ENCODE measurements at places on chromosomes 5 and 9. TPM values are rescaled to one million over a fixed set of nuclear protein-coding genes. Genes with fewer than 3 reads are reported as not detected.

DNA sequence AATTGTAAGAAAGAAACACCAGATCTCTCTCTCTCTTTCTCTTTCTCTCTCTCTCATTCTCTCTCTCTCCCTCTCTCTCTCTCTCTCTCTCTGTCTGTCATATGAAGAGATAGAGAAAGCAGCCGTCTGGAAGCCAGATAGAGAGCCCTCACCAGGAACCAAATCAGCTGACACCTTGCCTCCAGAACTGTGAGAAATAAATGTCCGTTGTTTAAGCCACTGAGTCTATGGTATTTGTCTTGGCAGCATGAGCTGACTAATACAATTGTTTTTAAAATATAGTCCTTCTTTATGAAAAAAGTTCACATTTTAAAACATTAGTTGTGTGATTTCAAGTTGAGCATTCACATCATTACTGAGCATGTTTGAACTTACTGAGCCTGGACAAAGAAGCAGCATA, 275.6 kb downstream of the CETN3 start:
- no peak overlapping the region for H3K4me3 ChIP-seq
- no peak for DNase-seq
- no peaks in the 10 kb centered on the region for H3K27me3 ChIP-seq
- no peaks in the 10 kb centered on the region for H3K4me1 ChIP-seq
- H3K36me3 ChIP-seq = no peaks in the 10 kb centered on the region

DNA sequence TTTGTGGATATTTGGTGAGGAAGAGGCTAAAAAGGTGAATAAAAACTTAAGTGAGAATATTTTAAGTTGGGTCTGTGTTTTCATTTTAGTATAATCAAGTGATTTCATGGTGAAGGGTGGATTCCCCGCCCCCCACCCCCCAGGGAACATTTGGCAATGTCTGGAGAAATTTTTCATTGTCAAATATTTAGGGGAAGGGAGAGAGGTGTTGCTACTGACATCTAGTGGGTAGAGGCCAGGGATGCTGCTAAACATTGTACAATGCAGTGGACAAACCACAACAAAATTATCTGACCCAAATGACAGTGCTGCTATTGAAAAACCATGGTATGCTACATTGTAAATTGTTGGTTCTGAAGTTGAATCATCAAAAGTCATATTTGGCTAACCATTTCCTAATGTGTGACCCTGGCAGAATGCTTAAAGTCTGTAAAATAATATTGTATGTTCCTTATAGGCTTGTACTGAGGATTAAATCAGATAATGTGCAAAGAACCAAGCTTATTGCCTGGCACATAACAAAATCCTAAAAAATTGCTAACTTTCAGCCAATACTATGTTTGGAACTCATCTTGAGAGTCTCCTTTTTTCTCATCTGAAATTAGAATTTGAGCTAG, 5.6 kb downstream of the C5orf24 start:
- H3K4me3 ChIP-seq = no peak overlapping the region
- H3K4me1 ChIP-seq = peaks cover 52% of the 10 kb centered on the region
- no peak for DNase-seq
- no peaks in the 10 kb centered on the region for H3K27me3 ChIP-seq

GRCh38 chr5:163993126-163993525, 487.7 kb downstream of the MAT2B start:
- DNase-seq = no peak
- no peak overlapping the region for H3K4me3 ChIP-seq
- no peaks in the 10 kb centered on the region for H3K36me3 ChIP-seq
- no peak overlapping the region for H3K27ac ChIP-seq

The ANKRD31 gene
- 0.18 TPM for total RNA-seq

- H3K4me1 ChIP-seq = no peaks in the 10 kb centered on the region
- no peaks in the 10 kb centered on the region for H3K36me3 ChIP-seq
Measured at GRCh38 chr9:23036416-23036815, 589.8 kb downstream of the DMRTA1 start.

DNA sequence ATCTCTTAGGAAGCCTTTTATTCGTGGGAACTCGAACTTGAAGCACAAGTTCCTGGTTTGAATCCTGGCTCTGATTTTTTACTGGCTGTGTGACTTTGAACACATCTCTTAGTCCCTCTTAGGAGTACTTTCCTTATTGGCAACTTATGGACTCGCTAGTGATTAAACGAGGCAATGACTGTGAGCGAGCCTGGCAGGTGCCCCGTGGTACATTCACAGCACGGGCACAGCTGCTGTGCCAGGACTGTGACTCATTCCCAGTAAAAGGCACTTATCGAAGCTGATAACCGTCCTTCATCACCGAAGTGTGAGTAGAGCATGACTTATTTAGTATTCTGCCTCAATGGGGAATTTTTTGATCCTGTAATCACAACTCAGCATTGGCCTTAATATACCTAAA, 22.7 kb downstream of the CFAP90 start:
- no peaks in the 10 kb centered on the region for H3K4me1 ChIP-seq
- DNase-seq = no peak
- H3K27ac ChIP-seq = no peak overlapping the region

DNA sequence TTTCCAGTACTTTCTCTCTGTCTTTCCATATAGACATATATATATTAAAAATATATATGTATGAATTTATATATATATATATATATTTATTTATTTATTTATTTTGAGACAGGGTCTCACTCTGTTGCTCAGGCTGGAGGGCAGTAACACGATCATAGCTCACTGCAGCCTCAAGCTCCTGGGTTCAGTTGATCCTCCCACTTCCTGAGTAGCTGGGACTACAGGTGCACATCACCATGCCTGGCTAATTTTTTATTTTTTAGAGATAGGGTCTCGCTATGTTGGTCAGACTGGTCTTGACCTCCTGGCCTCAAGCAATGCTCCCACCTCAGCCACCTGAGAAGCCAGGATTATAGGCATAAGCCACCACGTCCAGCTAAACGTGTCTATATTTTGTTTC, 210.1 kb downstream of the CD180 start:
- H3K4me1 ChIP-seq = no peaks in the 10 kb centered on the region
- no peak overlapping the region for H3K4me3 ChIP-seq
- H3K27me3 ChIP-seq = peaks cover 4% of the 10 kb centered on the region
- H3K27ac ChIP-seq = no peak overlapping the region

The OBP2B gene
- not detected for total RNA-seq

GRCh38 chr5:150428106-150428876, 15.6 kb upstream of the CD74 start:
- H3K4me3 ChIP-seq = no peak overlapping the region
- H3K4me1 ChIP-seq = no peaks in the 10 kb centered on the region
- H3K27me3 ChIP-seq = peaks cover 7% of the 10 kb centered on the region
- no peak for DNase-seq

GRCh38 chr9:4794691-4795090, 1.9 kb downstream of the RCL1 start:
- DNase-seq = no peak
- H3K4me3 ChIP-seq = peak overlapping the region; percentile 94
- H3K36me3 ChIP-seq = peaks cover 4% of the 10 kb centered on the region
- no peak overlapping the region for H3K27ac ChIP-seq
- H3K4me1 ChIP-seq = peaks cover 54% of the 10 kb centered on the region
- no peaks in the 10 kb centered on the region for H3K27me3 ChIP-seq

DNA sequence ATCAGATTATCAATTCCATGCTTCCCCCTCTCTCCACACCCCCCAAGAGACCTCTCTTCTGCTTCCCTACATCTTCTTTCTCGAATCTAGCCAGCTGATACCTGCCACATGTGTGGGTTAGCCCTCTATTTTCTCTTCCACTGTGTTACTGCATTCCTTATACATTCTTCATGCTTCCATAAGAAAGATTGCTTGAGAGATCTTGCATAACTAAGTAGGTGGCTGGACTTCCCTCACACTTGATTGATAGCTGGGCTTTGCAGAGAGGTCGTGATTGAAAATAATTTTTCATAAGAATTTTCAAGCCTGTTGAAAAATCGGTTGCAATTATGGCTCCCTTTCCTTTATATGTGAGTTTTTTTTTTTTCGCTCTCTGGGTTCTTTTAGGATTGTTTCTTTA, 33.0 kb upstream of the PANK3 start:
- no peak overlapping the region for H3K27ac ChIP-seq
- DNase-seq = no peak
- H3K36me3 ChIP-seq = no peaks in the 10 kb centered on the region
- H3K4me3 ChIP-seq = no peak overlapping the region
- H3K4me1 ChIP-seq = peaks cover 10% of the 10 kb centered on the region

The GABRA1 gene
- total RNA-seq = not detected

The ATOX1 gene
- 64.3 TPM for total RNA-seq

DNA sequence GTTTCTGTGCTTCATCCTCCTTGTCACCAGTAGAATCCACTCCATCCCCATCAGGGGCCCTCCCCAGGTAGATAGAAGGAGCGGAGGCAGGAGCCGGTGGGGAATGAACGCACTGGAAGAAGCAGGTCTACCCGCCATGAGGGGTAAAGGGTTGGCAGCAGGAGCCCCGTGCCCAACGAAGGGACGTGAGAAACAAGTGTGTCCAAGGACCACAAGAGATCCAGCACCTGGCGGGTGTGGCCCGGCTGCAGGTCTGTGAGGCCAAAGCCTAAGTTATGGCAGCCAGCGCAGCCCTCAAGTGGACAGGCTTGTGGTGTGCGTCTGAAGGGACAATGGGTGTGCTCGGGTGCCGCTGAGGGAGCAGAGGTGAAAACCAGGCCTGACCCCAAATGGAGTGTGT, 94.3 kb downstream of the IRX2 start:
- no peak overlapping the region for H3K4me3 ChIP-seq
- no peaks in the 10 kb centered on the region for H3K27me3 ChIP-seq
- no peak overlapping the region for H3K27ac ChIP-seq

The GPX8 gene
- total RNA-seq = not detected
